ENCODE measurements at places on chromosomes 16 and 17.

DNA sequence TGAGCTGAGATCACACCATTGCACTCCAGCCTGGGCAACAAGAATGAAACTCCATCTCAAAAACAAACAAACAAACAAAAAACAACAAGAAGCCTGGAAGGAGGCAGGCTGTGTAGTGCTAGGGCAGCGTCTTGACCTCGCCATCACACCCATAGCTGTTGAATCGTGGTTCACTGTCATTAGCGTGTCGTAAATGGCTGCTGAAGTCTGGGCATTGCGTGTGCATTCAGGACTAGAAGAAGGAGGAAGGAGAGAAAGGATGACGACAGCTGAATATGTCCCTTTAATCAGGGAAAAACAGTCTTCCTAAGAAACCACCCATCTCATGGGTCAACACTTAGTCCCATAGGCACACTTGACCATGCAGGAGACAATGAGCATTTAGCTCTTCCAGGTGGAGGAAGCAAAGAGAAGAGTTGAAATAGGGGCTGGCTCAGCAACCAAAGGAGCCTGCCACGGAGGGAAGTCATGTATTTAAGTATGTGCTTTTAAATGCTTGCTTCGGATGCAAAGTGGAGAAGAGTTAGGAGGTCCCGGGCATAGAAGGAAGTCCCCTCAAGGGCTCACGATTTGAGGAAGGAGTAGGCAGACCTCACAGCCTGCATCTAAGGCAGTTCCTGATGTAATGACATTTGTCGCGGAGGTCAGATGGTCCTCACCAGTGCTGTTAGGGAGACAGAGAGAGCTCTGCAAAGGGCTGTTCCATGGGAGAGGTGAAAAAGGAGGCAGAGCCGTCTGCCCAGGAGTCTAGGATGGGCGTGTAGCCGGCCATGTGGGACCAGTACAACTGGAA lies 8.8 kb downstream of the PRSS22 start:
- no peak for DNase-seq

DNA sequence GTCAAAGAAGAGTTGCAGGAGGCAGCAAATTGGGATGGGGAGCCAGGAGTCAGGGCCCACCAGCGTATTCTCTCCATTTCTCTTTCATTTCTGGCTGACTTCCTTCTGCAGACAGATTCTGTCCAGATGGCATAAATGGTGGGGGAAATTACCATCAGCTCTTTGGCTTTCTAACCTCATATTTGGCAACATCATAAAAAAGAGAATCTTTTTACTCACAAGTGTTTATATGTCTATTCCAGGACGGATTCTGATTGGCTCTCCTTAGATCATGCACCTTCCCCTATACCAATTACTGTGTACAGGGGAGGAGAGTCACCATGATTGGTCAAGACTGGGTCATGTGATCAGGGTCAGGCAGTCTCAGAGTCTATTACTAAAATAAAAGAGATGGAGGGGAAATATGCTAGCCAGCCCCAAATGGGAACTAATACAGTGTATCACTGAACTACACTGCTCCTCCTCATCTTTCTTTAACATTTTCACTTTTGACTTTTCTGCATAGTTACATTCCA lies 537.1 kb upstream of the EEF2KMT start:
- no peak for DNase-seq

- DNase-seq = no peak
Measured at GRCh38 chr16:19524356-19524615, 544 bp downstream of the CCP110 start.

DNA sequence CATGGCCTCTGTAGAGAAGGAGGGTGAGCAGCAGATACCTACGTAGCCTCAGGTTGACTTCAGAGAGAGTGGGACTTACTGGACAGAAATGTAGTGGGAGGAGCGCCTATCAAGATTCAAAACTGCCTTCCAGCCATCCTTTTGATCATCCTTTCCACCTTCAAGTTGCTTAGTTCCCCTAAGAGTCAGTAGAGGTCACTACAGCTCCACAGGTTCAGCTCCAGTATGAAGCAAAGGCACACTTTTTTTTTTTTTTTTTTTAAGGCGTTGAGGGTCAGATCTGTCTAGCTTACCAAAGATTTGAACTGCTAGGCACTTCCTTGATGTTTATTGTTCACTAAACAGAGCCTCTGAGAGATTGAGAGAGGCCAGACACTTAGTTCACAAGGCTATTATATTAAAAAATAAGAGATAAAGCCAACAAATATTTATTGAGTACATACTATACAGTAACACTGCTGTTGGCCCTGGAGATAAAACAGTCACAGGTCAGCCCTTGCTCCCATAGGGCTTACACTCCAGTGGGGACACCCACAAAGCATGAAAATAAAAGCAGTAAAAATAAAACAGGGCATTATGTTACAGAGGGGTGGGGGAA lies 3.1 kb downstream of the RNF227 start:
- peak; percentile 65 for DNase-seq

- peak; percentile 51 for DNase-seq
Measured at GRCh38 chr17:7177954-7178477, 1.2 kb downstream of the ASGR1 start.

DNA sequence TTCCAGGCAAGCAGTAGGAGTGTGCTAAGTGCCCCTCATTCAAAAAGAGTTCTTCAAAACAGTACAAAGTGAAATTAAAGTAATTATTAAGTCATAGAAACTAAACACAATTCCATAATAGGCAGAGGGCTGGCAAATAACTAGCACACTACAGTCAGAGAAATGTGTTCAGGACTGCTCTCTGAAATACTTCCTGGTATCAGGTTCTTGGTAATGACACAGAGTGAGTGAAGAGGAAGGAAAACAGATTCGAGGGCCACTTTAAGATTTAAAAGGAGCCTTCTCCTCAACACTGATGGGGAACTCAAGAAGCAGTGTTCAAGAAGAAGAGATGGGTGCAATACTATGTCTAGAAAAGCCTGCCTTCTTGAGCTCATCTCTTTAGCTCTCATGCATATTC lies 139.2 kb downstream of the TOX3 start:
- no peak for DNase-seq

- no peak for DNase-seq
Measured at GRCh38 chr17:2435181-2435741, 34.4 kb upstream of the MNT start.

- no peak for DNase-seq
Measured at GRCh38 chr17:622356-622755, 92.3 kb downstream of the VPS53 start.

DNA sequence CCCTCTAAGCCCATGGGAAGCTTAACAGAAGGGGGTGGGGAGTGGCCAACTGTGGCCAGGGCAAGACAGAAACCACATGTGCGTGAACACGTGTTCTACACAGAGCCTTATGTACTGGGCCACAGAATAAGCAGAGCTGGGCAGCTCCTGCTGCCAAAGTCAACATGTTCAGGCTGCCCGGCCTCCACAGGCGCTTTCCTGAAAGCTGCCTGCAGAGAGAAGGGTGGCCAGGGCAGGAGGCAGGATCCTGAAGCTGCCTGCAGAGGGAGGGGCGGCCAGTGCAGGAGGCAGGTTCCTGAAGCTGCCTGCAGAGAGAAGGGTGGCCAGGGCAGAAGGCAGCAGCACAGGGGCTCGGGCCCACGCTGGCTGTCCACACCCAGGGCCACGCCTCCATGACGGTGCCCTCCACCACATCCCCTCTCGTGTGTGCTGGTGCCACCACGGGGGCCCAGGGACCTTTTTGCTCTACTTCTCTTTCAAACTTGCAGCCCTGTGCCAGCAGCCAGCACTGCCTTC lies 79.5 kb downstream of the ANKRD11 start:
- peak; percentile 92 for DNase-seq

DNA sequence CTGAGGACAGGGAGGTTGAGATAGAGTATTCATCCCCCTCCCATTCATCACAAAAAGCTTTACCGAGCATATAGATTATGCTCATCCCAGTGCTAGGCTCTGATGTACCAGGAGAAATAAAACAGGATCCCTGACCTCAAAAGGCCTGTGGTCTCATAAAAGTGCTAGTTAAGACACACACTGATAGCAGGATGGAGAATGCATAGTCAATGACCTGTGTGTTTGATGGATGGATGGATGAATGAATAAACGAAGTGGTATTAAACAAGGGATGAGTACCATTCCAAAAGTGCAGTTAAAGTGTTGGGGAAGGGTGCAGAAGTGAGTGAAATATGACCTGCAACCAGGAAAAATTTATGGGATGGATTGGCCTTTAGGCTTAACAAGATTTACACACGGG lies 133.9 kb upstream of the NUDT7 start:
- no peak for DNase-seq

DNA sequence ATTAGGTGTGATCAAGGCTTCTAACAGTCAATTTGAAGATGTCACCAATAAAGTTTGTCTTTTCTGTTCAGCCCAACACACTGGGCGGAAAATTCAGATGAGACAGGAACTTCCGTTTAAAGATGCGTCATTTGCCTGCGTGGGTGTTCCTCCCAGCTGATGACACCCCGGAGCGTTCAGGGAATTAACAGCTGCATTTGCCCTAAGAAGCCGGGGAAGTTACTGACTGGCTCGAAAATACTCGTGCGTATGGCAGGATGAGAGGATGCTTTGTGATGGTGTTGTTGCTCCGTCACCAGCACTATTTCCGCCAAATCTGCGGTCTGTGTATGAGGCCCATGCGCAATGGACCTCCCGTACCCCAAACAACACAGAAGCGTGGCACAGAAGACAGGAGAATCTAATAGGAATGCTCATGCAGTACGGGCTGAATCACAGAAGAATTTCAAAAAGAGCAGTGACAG lies 11.9 kb upstream of the PVALEF start:
- DNase-seq = peak; percentile 22

GRCh38 chr17:19551591-19552148 lies 18.0 kb downstream of the SLC47A1 start:
- DNase-seq = no peak

GRCh38 chr16:27903046-27903655 lies 160.4 kb downstream of the GSG1L start:
- no peak for DNase-seq

- DNase-seq = no peak
Measured at GRCh38 chr16:87563022-87563421, 39.3 kb upstream of the JPH3 start.

DNA sequence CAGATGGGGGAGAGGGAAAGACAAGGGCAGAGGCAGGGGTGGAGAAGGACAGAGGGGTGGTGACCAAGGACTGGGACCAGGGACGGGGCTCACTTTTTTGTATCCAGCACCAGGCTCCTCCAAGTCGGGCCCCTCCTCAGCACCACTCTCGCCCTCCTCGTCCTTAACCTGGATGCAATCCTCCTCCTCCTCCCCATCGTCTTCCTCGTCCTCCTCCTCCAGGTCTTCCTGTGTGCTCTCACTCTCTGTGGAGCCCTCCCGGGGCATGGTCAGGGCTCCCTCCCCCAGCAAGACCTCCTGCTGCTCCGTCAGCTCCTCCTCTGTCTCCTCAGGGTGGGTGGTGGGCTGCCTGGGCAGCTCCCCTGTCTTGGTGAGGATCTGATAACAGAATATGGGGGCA lies 16.8 kb downstream of the G6PC3 start:
- DNase-seq = peak; percentile 41

DNA sequence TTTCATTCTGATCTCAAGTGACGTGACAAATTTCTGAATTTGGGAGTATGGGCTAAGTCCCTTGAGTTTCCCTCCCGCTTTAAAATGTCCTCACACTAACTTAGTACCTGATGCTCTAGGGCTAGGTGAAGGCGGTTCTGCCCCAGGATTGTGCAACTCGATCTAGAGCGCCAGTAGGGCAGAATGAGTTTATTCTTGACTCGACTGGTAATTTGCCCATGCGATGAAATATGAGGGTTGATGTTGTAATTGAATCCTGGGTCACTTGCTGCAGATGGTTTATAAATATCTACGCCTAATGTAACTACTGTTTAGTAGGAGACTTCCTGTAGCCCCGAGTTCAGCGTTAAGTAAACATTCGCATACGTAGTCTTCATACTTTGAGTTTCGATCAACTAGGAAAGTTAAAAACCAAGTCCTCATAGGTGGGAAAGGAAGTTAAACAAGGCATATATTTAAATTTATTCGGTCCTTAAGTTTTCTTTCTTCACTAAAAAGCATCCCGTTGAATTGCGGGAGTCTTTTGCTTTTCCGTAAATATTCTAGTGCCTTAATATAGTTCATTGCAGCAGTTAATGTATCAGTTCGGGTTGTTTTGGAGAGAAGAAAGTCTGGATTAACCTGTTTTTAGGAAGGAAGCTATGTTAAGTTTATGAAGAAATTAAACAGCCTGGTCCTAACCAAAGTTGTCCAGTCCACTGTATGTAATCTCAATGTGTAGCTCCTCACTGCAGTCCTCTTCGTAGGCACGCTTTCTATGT lies 1.6 kb downstream of the CTCF start:
- peak; percentile 79 for DNase-seq

GRCh38 chr16:87141402-87141801 lies 175.8 kb downstream of the C16orf95 start:
- no peak for DNase-seq

Data from NCI-H69 (cell line).